ENCODE measurements at places on chromosomes 1 and 21. TPM values are rescaled to one million over a fixed set of nuclear protein-coding genes. Genes with fewer than 3 reads are reported as not detected.

DNA sequence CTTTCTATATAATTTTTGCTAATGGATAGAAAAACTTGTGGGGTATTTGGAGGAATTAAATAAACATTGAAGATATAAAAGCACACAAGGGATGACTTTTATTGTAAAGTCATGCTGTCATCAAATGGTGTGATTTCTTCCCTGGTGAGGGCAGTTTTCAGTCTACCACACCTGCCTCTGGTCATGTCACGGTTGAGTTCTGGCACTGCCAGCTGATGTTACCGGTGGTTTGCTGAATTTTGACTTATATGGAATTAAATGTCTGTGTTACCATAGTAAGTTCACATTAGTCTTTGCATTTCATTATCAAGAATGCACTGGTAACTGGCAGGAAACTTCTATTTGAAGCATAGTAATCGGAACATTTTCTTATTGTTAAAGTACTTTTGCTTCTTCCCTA is 13.4 kb downstream of the S1PR1 start:
- DNase-seq = no peak

DNA sequence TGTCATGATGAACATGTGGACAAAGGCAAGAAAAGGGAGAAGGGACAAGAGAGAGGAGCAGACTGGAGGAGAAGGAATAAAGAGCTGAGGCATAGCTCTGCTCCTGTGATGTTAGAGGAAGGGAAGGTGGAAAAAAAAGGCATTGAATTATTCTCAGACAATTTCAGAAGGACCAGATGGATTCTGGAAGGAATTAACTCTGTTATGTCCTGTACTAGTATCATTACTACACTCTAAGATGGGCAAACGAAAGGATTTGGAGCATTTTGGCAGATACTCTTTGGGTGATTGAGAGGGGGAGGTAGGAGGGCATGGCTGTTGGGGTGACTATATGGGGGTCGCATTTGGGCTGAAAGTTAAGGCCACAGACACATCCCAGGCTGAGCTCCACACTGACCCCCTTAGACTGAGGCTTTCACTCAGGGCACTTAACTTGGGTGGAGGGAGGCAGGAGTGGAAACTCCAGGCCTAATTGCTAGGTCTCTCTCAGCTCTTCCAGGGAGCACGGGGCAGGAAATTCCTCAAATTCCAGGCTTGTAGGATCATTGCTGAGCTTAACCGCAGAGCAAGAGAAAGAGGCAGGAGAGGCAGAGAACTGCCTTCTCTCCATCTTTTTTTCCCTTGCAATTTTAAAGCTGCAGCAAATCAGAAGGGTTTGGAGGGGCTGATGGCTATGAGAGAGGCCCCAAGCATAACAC is 25.9 kb downstream of the KIRREL1 start:
- DNase-seq = no peak

GRCh38 chr1:2625311-2625710 is 7.5 kb downstream of the MMEL1 start:
- no peak for DNase-seq

The SYT2 gene
- not detected for total RNA-seq

The CR1 gene
- total RNA-seq = not detected
